ENCODE measurements at places on chromosomes 6 and 20. TPM values are rescaled to one million over a fixed set of nuclear protein-coding genes. Genes with fewer than 3 reads are reported as not detected.

DNA sequence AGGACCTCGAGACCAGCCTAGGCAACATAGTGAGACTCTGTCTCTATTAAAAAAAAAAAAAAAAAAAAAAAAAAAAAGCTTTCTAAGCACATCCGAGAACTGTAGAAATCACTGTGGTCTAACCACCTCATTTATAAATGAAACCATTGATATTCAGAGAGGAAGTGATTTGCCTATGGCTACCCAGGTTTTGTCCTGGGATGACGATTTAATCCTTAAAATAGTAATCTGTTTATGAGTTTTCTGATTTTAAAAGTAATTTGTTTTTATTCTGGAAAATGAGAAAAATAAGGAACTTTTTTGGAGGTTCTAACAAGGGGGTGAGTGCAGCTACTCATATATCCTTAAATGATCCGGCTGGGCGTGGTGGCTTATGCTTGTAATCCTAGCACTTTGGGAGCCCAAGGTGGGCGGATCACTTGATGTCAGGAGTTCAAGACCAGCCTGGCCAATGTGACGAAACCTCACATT, 6.5 kb upstream of the BTN3A2 start:
- DNase-seq, result no peak

GRCh38 chr20:13783528-13783927, 1.2 kb downstream of the ESF1 start:
- DNase-seq, result no peak

GRCh38 chr6:113414511-113414910, 442.6 kb upstream of the MARCKS start:
- DNase-seq, result peak; percentile 58

ID4 gene
- 5.0 TPM for total RNA-seq

TREML2 gene
- not detected for total RNA-seq
